ENCODE measurements at places on chromosomes 5 and 9. TPM values are rescaled to one million over a fixed set of nuclear protein-coding genes. Genes with fewer than 3 reads are reported as not detected.

DNA sequence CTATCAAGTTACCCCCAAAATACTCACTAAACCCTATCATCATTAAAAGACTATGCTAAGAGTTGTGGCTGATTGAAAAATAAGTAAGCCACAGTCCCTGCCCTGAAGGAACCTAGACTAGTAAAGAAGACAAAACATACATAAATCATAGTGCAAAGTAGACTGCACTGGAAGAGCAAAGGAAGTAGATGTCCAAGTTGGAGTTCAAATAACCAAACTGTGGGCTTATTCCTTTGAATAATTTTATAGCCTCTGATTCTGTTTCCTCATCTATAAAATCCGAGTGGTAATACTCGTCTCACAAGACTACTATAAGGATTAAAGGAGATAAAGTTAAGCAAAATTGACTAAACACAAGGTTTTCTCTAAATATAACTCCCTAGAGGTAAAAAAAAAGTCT, 140.4 kb downstream of the TLE1 start:
- no peak for DNase-seq

DNA sequence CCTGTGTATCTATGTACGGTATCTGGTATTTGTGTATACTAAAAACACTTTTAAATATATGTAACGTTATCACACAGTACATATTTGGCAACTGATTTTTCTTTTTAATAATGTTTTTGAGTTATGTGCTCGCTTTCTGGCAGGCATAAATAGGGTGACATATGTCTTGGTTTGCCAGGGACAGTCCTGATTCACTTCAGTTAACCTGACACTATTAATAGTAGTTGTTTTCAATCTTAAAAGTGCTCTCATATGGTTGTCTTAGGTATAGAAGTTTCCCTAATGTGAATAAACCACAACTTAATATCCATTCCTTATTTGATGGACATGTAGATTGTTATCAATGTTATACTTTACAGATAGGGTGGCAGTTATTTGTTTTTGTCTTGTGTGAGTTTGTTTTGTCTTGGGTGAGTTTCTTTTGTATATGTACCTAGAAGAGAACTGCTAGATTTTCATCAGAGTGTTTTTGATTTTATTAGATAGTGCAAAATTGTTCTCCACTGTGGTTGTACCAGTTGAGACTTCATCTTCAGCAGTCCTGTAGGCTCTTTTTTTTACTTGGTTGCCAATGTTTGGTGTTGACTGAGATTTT, 7.9 kb downstream of the G3BP1 start:
- no peak for DNase-seq

GRCh38 chr9:123669346-123669745, 260.6 kb downstream of the DENND1A start:
- DNase-seq = peak; percentile 88

DNA sequence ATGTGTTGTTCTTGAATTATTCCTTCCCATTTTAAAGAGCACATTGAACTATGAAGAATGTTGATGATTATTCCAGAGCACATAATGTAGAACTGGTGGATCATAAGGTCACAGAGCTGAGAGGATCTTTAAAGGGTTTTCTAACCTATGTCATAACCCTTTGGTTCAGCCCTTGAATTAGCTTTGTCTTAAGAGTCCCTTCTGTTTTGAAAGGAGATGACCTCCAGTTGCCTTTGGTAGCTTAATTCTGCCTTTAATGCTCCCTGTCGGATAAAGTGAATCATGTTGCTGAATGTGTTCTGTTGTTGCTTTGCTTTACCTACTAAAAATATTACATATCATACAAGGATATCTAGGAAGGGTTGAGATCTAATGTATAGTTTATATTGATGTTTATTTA, 99.1 kb upstream of the PRRC1 start:
- no peak for DNase-seq

- DNase-seq = no peak
These were observed 64.7 kb downstream of the FRMD3 start for GRCh38 chr9:83473488-83473971.

The CER1 gene
- not detected for total RNA-seq

DNA sequence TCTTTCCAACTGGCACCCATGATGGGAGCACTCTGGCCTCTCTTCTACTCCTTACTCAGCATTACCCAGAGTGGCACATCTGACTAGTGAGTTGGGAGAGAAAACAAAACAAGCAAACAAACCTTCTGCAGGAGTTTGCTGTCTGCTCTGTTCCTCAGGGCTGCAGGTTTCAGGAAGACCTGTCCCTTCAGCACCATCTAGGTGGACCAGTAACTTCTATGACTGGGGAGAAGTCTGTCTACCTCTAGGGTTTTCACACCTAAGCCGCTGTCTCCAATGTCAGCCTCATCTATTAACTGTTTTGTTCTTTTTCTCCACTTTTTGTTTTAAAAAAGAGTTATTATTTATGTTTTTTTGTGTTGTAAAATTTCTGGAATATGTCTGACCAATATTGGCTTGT, 58.7 kb downstream of the RAB3C start:
- no peak for DNase-seq

The FGD3 gene
- 0.65 TPM for total RNA-seq

The SKIC3 gene
- total RNA-seq = 71.6 TPM

The SCGB3A2 gene
- not detected for total RNA-seq

The GRM6 gene
- total RNA-seq = not detected

DNA sequence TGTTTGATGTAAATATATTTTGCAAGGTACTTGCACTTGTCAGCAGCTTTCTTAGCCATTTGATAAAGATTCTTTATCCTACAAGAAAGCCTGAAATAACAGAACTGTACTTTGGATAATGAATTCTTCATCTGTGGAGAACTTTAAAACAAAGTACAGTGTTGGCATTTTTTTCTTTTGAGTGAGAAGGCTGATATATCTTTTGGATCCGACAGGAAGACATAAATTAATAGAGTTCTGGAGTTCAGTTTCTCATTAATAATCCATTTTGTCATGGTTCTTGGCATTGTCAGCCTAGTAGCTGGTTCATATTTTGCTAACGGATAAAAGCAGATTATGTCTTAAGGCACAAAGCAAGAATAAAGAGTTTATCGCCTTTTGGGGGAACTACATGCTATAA, 17.0 kb downstream of the PBX3 start:
- no peak for DNase-seq

- no peak for DNase-seq
These were observed 9.3 kb downstream of the TPPP start for GRCh38 chr5:683551-684481.

- peak; percentile 66 for DNase-seq
These were observed 155.8 kb upstream of the SMIM23 start for GRCh38 chr5:171629628-171630349.

The TEX53 gene
- total RNA-seq = not detected

GRCh38 chr5:180140079-180140554, 68.6 kb upstream of the RNF130 start:
- DNase-seq = no peak

The IL33 gene
- total RNA-seq = 0.05 TPM

DNA sequence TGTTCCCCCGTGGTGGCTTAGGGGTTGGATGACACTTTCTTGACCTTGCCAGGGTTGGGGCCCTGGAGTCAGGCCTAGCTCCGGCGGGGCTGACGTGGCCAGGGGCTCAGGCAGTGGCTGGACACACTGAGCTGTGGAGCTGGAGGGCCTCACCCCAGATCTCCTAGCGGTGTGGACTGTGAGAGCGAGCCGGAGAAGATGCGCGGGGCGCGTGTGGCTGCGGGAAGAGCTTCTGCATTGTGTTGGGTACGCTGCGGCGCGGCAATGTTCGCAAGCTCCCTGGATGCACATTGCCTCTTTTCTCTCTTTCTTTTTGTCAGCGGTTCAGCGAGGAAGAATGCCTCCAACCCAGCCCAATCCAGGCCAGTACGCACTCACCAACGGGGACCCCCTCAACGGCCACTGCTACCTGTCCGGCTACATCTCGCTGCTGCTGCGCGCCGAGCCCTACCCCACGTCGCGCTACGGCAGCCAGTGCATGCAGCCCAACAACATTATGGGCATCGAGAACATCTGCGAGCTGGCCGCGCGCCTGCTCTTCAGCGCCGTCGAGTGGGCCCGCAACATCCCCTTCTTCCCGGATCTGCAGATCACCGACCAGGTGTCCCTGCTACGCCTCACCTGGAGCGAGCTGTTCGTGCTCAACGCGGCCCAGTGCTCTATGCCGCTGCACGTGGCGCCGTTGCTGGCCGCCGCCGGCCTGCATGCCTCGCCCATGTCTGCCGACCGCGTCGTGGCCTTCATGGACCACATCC, 4.8 kb downstream of the NR2F1 start:
- no peak for DNase-seq

The CCL27 gene
- total RNA-seq = 0.76 TPM

The C5orf58 gene
- not detected for total RNA-seq

All from SJCRH30 (cell line).